ENCODE measurements at places on chromosomes 2 and 18. TPM values are rescaled to one million over a fixed set of nuclear protein-coding genes. Genes with fewer than 3 reads are reported as not detected.
A peak's percentile ranks its signal among the peaks of the same experiment; 100 is the strongest.

DNA sequence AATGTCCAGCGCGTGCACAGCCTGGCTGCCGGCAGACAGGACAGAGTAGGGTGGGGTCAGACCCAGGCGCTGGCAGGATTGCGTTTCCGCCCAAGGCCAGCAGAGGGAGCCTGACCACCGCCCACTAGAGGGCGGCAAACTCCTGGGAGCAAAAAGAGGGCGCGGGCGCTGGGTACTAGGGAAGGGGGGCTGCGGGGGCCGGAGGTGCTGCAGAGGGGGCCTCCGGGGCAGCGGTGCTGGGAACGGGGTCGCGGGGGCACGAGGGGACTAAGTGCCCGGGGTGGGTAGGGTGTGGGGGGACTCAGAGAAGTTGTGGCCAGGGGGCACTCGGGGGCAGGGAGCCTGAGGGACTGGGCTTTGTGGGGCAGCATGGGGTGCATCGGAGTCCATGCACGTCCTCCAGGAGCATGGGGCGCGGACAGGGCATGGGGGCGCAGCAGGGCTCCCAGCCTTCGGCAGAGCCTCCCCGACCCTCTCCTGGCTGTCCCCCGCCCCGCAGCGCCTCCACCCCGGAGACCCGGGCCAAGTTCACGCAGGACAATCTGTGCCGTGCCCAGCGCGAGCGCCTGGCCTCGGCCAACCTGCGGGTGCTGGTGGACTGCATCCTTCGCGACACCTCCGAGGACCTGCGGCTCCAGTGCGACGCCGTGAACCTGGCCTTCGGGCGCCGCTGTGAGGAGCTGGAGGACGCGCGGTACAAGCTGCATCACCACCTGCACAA lies 3.2 kb downstream of the TEKT4 start:
- DNase-seq = peak; percentile 81

DNA sequence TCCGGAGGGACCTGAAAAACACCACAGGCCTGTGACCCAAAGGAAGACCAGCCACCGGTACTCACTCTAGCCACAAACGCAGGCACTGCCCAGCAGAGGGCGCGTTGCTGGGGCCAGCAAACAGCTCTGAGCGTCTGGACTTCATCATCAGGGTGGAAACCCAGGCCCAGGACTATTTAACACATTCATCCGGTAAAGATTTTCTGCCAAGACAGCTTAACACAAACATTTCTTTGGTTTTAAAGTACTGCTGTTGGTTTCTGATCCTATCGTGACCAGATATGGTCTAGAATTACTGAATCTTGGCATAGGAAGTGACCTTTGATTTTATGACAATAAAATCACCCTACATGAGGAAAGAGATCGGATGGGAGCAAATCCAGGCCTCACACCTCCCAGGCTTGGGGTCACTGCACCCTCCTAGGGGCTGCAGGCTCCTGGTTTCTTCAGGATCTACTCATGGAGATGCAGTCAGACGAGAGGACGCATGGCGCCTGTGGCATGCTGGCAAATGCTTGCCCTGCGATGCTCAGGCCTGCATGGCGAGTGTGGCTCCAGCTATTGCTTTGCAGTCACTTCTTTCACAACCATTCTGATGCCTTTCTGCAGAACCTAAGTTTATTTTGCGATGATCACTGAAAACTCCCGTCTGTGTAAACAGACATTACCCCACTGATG lies 130.4 kb downstream of the COL4A4 start:
- DNase-seq = peak; percentile 55

The IL1F10 gene
- not detected for total RNA-seq

The EFHD1 gene
- total RNA-seq = 0.23 TPM

The KCNG2 gene
- total RNA-seq = not detected

Measured in activated CD4-positive, alpha-beta T cell treated with anti-CD3 and anti-CD28 coated beads for 36 hours (primary cell).